Transverse colon (tissue), 4 donors: ENCODE measurements at places on chromosomes 4 and X. TPM values are rescaled to one million over a fixed set of nuclear protein-coding genes. Genes with fewer than 3 reads are reported as not detected.

GRCh38 chr4:150310159-150310895 lies 232.1 kb downstream of the DCLK2 start:
- H3K36me3 ChIP-seq: no peaks in the 10 kb centered on the region
- H3K27me3 ChIP-seq: no peaks in the 10 kb centered on the region
- H3K4me1 ChIP-seq: peaks cover 4% of the 10 kb centered on the region

GRCh38 chr4:151997461-151997860 lies 236.7 kb upstream of the GATB start:
- H3K27me3 ChIP-seq: no peaks in the 10 kb centered on the region
- no peak overlapping the region for H3K27ac ChIP-seq
- H3K4me1 ChIP-seq: no peaks in the 10 kb centered on the region
- no peak overlapping the region for H3K4me3 ChIP-seq

DNA sequence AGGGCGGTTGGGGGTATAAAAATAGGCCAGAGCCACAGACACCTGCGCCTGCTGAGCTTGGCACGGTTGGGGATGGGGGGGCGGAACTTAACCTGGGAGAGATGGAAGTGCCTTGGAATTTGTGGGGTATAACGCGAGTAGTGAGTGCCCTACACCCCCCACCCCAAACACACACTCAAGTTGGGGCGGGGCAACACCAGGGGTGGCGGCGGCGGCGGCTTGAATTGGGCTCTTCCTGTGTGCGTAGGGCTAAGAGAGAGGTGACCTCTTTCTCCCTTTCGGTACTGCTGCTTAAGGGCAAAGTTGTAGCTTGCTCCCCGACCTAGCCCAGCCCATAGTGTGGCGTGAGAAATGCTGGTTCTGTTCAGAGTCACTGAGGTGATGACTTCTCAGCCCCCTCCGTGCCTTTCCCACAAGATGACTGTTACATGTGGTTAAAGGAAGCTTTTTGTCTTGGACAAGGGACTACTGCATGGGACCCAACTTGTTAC lies 839 bp downstream of the STK26 start:
- no peaks in the 10 kb centered on the region for H3K36me3 ChIP-seq
- peak overlapping the region; percentile 85 for H3K27ac ChIP-seq
- H3K4me1 ChIP-seq: no peaks in the 10 kb centered on the region
- H3K4me3 ChIP-seq: peak overlapping the region; percentile 57
- H3K27me3 ChIP-seq: no peaks in the 10 kb centered on the region
- DNase-seq: no peak

- H3K27me3 ChIP-seq: no peaks in the 10 kb centered on the region
- H3K4me3 ChIP-seq: no peak overlapping the region
- no peak for DNase-seq
- H3K4me1 ChIP-seq: peaks cover 27% of the 10 kb centered on the region
Measured at GRCh38 chr4:53586121-53586816, 5.0 kb downstream of the LNX1 start.

GRCh38 chr4:53717064-53717549 lies 125.8 kb upstream of the LNX1 start:
- DNase-seq: no peak
- no peak overlapping the region for H3K4me3 ChIP-seq
- no peaks in the 10 kb centered on the region for H3K4me1 ChIP-seq
- H3K27ac ChIP-seq: peak overlapping the region; percentile 19
- H3K27me3 ChIP-seq: no peaks in the 10 kb centered on the region

- peaks cover 11% of the 10 kb centered on the region for H3K4me1 ChIP-seq
- H3K4me3 ChIP-seq: no peak overlapping the region
- H3K27me3 ChIP-seq: peaks cover 62% of the 10 kb centered on the region
- no peak for DNase-seq
Measured at GRCh38 chr4:141133999-141134995, 1.0 kb upstream of the RNF150 start.

DNA sequence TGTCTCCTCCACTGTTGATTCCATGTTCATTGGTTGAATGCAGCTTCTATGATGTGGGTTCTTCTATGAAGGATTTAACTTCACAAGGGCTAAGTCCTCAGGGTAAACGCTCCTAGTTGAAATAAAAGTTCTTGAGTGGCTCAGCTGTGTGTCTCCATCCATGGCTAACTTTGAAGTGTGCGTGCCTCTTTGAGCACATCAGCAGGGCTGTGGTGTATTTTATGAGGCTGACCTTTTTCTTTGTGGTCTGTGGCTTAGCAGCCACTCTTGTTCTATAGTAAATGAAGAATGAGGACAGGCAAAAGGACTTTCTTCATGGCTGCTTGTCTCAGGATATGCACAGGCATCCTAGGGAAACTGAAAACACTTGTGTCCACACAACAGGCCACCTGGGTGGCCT lies 88.5 kb downstream of the KIT start:
- H3K27ac ChIP-seq: no peak overlapping the region
- no peaks in the 10 kb centered on the region for H3K27me3 ChIP-seq
- no peaks in the 10 kb centered on the region for H3K4me1 ChIP-seq
- DNase-seq: no peak
- no peaks in the 10 kb centered on the region for H3K36me3 ChIP-seq

GRCh38 chr4:128347175-128347868 lies 59.7 kb upstream of the PGRMC2 start:
- no peak for DNase-seq
- no peaks in the 10 kb centered on the region for H3K27me3 ChIP-seq
- no peaks in the 10 kb centered on the region for H3K4me1 ChIP-seq
- H3K36me3 ChIP-seq: no peaks in the 10 kb centered on the region
- no peak overlapping the region for H3K27ac ChIP-seq

- H3K4me1 ChIP-seq: no peaks in the 10 kb centered on the region
- no peaks in the 10 kb centered on the region for H3K36me3 ChIP-seq
- no peaks in the 10 kb centered on the region for H3K27me3 ChIP-seq
- no peak overlapping the region for H3K4me3 ChIP-seq
- DNase-seq: no peak
Measured at GRCh38 chrX:26597981-26598380, 382.0 kb downstream of the MAGEB5 start.

- H3K4me1 ChIP-seq: no peaks in the 10 kb centered on the region
- no peak overlapping the region for H3K27ac ChIP-seq
- no peak overlapping the region for H3K4me3 ChIP-seq
- peaks cover 76% of the 10 kb centered on the region for H3K27me3 ChIP-seq
- DNase-seq: no peak
- H3K36me3 ChIP-seq: no peaks in the 10 kb centered on the region
Measured at GRCh38 chr4:4388836-4389575, 2.1 kb downstream of the NSG1 start.

- peaks cover 10% of the 10 kb centered on the region for H3K4me1 ChIP-seq
- DNase-seq: no peak
- no peak overlapping the region for H3K4me3 ChIP-seq
- H3K27ac ChIP-seq: no peak overlapping the region
- H3K27me3 ChIP-seq: no peaks in the 10 kb centered on the region
- H3K36me3 ChIP-seq: no peaks in the 10 kb centered on the region
Measured at GRCh38 chr4:139878050-139878449, 212.4 kb downstream of the MGST2 start.

Gene CXCL11
- total RNA-seq: not detected

Gene SHROOM4
- 2.3 TPM for total RNA-seq

Gene INTS6L
- 195 TPM for total RNA-seq
